ENCODE measurements at places on chromosomes 11 and 22. TPM values are rescaled to one million over a fixed set of nuclear protein-coding genes. Genes with fewer than 3 reads are reported as not detected.

Gene RFPL3
- total RNA-seq, result not detected

Gene CD3G
- total RNA-seq, result not detected

Gene OAF
- total RNA-seq, result 65.8 TPM

Gene PKDREJ
- total RNA-seq, result not detected

Gene HMOX1
- total RNA-seq, result 28.7 TPM
